ENCODE measurements at places on chromosomes 7 and 10.

DNA sequence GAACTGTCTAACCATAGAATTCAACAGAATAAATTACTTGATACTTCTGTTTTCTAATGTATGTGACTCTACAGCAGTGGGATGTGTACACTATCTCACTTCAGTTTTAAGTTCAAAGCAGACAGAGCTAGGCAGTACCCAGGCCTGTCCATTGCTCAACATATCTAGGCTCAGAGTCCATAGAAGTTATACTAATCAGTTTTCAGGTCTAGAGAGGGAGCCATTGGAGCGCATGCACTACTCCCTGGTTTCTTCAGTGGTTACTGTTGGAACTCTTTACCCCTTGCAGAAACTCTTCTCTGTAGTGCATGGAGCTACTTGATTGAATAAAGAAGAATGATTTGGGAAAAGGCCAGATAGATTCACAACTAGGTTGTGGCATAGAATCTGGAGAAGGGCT is 4.4 kb downstream of the CD36 start:
- no peak for DNase-seq

GRCh38 chr7:155380221-155380861 is 77.6 kb upstream of the EN2 start:
- DNase-seq, result peak; percentile 27

- DNase-seq, result no peak
These were observed 10.1 kb downstream of the SLC25A40 start for GRCh38 chr7:87866089-87866488.

DNA sequence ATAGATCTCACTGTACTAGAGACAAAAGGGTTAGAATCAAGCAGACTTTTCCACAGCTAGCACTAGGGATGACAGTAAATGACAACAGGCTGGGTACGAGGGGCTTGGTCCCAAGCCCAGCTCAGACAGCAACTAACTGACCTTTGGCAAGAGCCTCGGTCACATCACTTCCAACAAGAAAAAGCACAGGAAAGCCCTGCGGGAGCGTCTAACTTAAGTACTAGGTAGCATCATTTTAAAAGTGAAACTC is 22.8 kb downstream of the CALML3 start:
- no peak for DNase-seq

GRCh38 chr10:11162828-11163599 is 145.3 kb downstream of the CELF2 start:
- DNase-seq, result peak; percentile 23

- no peak for DNase-seq
These were observed 6.1 kb upstream of the NOM1 start for GRCh38 chr7:156943091-156944041.

- DNase-seq, result no peak
These were observed 8.8 kb downstream of the MXI1 start for GRCh38 chr10:110216240-110216639.

DNA sequence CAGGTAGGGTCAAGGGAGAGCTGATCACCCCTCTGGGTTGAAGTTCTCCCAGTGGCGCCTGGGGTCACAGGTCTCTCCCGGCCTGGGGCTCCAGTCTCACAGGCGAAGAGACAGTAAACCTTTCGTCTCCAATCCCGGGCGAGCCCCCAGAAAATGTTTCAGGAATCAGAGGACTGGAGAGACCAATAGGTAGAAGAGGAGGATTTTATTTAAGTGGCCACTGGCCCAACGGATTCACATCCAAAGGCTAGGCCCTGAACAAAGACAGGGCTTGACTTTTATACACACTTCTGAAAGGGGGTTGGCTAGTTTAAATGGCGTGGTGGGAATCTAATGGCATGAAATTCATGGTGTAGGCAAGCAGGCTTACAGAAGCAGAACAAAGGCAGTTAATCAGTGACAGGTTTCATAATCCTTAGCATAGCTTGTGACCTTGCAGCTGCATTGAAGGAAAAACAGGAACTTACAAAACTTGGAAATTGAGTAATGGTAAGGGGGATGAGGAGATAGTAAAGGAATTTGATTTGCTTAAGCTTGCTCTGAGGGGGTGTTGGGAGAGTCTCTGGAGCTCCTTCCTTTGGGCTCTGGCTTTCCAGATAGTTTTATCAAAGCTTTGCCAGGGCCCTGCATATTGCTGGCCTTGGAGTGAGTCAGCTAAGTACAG is 105.5 kb downstream of the TRIM24 start:
- DNase-seq, result no peak

GRCh38 chr10:128422190-128422589 is 296.0 kb upstream of the MKI67 start:
- no peak for DNase-seq

DNA sequence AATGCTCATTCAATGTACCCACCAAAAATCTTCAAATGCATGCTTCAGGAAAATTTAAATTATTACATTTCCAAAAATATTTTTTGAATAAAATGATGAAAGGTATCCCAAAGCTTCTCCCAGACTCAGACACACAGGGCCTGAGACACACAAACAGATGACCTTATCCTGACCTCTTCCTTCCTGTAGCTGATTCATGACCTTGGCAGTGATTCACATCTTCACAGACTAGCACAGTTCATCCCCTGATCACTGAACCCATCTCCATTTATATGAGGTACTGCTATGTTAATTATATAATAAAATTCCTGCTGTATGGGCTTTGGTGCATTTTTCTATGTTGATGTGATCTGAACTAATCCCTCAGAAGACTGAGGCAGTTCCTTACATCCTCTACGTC is 265.0 kb upstream of the GLI3 start:
- DNase-seq, result no peak

- no peak for DNase-seq
These were observed 103.4 kb downstream of the WNT2 start for GRCh38 chr7:117219485-117219884.

DNA sequence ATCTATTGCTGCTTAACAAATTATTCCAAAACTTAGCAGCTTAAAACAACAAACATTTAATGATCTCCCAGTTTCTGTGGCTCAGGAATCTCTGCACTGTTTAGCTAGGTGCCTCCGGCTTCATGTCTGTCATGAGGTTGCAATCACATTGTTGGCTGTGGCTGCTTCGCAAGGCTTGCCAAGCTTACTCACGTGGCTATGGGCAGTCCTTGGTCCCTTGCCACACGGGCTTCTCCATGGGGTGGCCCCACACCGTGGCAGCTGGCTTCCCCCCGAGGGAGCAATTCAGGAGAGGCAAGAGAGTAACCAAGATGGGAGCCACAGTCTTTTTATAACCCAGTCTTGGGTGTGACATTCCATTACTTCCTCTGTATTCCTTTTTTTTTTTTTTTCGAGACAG is 67.4 kb downstream of the NEURL1 start:
- DNase-seq, result no peak

GRCh38 chr7:91240376-91240941 is 23.8 kb upstream of the FZD1 start:
- no peak for DNase-seq

- no peak for DNase-seq
These were observed 103.7 kb downstream of the ZNF92 start for GRCh38 chr7:65477326-65477725.

GRCh38 chr10:77609781-77610272 is 27.8 kb downstream of the KCNMA1 start:
- no peak for DNase-seq
